ENCODE measurements at places on chromosomes 7 and 10.

GRCh38 chr10:18463673-18464211 lies 187.6 kb downstream of the NSUN6 start:
- DNase-seq = no peak

DNA sequence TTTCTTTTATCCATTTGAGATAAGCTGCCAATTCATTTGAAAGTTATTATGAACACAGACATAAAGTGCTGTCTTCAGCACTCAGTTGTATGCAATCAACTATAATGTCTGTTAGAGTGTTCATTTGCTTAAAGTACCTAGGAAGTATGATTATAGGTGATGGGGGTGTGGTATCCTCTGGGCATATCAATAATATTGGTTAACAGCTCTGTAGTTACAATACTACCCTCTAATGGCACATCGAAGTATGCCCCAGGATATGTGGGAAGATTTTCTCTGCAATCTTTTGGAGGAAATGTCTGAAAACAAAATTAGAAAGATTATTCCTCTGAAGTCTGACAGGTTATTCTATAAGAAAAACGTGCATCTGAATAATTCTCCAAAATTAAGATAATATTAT lies 429.7 kb downstream of the ARL4A start:
- DNase-seq = no peak

GRCh38 chr7:14570750-14571607 lies 331.6 kb downstream of the DGKB start:
- DNase-seq = no peak

DNA sequence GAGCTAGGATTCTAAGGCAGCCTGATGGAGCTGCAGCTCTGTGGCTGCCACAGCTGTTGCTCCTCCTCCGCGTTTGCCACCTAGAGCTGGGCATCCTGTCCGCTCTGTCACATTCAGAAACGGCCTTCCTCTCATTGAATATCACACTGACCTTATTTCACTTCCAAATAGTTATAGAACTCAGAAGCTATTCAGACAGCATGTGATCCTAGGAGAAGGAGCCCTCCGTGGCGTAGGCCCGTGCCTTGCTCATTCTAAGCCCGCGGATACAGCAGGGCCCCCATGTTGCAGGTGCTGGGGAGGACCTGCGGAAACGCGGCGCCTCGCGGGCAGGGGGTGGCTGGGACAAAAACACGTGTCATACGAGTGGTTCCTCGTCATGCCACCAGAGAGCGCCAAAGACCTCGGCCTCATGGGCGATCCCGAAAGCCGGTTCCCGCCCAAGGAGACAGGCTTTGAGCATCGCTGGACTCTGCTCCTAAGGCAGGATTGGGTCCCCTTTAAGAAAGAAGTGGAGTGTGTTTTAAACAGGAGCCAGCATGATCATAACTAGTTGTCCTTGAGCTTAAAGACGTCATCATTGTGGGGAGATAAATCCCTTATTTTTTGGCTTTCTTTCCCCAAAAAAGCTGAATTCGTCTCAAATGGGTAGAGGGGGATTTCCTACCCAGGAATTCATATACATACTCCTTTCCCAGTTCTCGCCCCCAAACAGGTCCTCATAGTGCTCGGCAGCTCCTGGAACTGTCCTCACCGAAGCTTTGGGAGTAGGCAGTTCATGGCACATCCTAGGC lies 17.9 kb upstream of the FIGNL1 start:
- peak; percentile 90 for DNase-seq

- no peak for DNase-seq
Measured at GRCh38 chr10:28595613-28596012, 62.7 kb downstream of the WAC start.

DNA sequence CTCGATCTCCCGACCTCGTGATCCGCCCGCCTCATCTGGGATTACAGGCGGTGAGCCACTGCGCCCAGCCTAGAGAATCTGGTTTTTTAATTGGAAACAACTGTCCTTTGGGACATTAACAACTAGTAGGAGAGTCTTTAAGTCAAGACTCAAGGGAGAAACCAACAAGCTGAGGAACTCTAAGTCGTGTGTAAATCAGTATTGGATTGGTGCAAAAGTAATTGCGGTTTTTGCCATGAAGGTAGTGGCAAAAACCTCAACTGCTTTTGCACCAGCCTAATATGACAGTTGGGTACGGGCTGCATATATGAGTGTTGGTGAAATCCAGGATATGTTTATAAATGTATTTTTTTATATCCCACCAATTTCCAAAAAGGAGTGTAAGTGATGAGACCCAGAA lies 113.9 kb upstream of the PLXNA4 start:
- no peak for DNase-seq

- no peak for DNase-seq
Measured at GRCh38 chr7:84134169-84134568, 60.4 kb downstream of the SEMA3A start.

DNA sequence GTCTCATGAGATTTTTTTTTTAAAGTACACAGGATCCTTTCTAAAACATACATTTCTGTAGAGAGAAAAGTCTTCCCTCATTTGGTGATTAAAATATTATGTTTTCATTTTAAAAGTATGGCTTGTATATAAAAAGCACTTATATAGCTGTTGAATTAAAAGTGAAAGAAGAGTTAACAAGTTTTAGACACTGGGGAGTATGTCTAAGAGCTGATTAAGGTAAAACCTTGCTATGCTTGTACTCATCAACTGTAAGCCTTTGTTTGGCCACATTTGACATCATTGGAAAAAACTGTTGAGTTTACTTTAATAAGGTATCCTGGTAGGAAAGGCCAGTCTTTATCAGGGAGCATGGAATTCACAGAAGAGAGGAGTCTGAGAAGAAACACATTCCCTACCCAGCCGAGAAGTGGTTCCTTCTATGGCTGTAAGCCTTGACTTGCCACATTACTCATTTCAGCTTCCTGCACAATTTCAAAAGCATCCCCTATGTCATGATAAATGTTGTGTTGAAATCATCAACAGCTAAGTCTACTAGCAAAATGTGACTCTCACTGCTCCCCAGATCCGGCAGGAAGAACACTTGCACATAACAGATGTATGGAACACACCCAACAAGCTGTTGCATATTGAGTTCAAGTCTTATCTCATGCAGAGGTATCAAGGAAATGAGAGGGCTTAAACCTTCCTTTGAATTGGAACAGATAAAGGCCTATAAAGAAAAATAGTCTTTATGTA lies 171.8 kb upstream of the CDK1 start:
- DNase-seq = no peak

DNA sequence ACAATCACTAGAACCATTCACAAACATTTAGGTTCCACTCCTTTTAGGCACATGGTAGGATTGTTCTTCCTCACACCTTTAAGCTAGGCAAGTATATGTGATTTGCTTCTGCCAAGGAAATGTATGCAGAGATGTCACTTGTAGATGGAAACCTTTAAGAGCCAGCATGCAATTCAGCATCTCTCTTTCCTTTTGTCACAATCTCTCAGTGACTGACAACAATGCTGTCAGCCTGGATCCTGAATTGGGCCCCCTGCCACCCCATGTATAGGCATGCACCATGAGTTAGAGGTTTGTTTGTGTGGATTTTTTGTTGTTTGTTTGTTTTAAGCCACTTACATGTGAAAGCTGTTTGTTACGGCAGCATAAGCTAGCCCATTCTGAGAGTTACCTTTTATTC lies 169.6 kb upstream of the PDE1C start:
- DNase-seq = no peak

DNA sequence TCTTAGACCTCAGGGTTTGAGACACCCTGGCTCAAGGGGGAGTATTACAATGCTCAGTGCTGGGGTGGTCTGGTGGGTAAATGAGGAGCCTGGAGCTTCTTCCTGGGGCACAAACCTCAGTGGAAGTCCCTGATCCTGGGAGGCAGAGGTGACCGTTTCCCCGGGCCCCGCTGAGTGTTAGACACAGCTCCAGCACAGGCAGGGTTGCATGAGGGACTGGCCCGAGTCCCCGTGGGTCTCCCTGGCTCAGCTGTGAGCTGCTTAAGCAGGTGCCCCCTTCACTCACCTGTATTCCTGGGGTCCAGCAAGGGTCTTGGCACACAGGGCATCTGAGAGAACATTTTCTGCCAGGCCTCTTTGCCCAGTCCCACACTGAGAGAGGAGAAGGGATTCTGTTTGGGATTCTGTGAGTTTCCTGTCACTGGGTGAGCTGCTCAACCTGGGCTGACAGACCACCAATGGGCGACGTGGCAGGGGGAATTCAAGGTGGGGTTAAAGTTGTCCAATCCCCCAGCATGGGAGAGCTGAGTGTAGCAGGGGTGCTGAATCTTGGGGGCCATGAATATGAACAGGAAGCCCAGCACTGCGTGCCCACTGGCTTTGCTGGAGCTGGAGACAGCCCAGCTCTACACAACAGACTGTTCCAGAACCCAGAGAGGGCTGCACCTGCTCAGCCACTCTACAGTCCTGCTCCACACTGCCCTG lies 29.9 kb downstream of the DDIT4 start:
- no peak for DNase-seq

DNA sequence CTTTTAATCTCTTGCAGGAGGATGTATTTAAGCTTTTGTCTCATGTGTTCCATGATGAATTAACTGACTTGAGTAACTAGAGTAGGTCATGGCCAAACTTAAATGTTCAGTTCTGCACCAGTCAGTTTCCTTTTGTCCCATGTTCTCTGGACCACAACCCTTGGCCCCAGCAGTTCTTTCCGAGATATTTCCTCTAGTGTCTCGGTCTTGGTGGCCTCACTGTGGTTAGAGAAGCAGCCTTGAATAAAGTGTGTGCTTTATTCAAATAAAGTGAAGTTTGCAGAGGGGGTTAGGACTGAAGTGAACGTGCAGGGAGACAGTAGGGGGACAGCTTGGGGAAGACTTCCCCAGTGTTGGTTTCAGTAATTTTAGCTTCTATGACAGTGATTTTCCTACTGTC lies 9.3 kb downstream of the ZNF212 start:
- DNase-seq = peak; percentile 46

DNA sequence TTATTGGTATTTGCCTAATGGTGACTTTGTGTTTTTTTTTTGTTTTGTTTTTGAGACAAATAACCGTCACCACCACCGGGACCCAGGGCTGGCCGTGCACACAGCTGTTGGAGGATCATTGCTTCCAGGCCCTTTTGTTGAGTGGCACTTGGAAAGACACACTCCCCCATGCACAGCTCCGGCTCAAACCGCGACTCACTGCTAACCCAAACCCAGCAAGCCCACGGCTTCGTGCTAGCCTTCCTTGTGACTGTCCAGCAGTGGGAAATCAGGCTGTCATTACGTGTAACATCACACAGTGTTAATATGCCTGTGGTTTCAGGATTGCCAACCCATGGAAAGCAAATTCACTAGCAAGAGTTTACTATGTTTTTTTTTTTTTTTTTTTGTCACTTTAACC lies 17.4 kb downstream of the BNIP3 start:
- DNase-seq = no peak

GRCh38 chr7:91636129-91636724 lies 244.3 kb downstream of the MTERF1 start:
- DNase-seq = no peak

DNA sequence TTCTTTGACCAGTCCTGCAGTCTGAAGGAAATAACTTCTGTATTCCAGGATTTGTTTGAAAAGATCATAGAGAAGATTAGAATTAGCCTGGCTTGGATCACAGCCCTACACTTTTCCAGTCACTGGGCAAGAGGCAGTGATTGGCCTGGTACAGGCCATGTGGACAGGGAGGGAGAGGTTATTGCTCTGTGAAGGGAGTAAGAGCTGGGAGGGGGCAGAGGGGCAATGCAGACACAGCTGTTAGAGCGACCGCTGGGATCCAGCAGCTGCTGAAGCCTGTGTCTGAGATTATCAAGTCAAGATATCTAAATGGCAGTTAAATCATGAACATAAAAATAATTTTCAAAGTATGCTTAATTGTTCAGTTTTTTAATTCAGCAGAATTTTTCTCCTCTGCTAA lies 257.3 kb downstream of the SDK1 start:
- no peak for DNase-seq

DNA sequence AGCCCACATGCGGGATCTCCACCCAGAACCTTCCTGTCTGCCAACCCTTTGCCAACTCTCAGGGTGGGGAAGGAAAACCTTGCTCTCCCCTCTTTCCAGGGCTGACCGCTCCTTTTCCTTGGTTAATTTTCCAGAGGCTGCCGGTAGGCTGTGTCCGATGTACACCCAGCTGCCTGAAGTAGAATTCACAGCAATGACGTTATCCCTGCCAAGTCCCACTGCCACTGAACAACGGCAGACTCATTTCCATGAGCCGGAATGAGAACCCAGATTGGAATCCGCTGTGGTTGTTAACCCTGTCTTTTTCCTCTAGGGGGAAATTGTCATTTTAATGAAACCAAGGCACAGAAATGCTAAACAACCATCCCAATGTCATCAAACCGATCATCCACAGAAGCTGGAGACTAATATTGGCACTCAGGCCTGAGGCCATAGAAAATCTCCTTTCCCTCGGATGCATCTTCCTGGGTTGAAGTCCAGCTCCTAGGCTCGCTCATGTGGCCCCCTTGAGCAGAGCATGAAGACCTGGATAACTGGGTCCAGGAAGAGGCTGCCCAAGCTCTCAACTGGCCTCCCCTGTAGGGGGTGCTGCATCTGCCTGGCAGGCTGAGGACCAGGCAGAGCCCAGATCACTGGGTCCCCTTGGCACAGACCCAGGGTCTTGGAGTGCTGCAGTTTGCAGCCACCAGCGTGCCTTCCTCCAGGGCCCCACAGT lies 30.4 kb downstream of the KLRG2 start:
- DNase-seq = no peak

DNA sequence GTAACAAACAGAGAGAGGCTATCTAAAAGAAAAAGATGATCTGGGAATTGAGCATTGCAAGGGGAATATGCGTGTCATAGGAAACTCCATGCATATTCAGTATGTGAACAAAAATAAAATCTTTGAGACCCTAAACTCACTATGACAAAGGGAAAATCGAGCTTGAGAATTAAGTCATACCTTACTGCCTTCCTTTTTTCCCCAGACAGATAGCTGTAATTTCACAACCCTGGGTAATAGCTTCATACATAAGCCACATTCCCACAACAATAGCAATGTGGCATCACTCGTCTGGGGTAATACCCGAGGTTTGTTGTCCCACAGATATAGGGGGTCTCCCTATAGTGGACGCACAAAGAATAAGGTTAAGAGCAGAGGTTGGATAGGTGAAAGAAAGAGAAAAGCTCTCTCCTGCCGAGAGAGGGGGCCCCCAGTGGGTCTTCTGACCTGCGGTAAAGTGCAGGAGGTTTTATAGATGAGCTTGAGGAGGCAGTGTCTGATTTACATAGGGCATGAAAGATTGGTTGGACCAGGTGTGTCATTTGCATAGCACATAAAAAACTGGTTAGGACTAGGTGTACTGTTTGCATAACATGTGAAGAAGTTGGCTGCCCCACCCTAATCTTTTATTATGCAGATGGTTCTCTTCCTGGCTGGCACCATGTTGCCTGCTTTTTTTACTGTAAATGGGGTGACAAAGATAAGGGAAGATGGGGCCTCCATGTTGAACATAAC lies 11.6 kb downstream of the CYP3A43 start:
- no peak for DNase-seq

- DNase-seq = no peak
Measured at GRCh38 chr7:125375942-125376341, 446.3 kb upstream of the POT1 start.
